EL (cell line): ENCODE measurements at places on chromosomes 2 and 18.

- DNase-seq, result no peak
Measured at GRCh38 chr18:49562481-49563129, 748 bp downstream of the LIPG start.

- DNase-seq, result no peak
Measured at GRCh38 chr2:20144196-20144595, 80.7 kb downstream of the SDC1 start.

GRCh38 chr2:120929829-120930228, 194.2 kb downstream of the GLI2 start:
- peak; percentile 67 for DNase-seq

DNA sequence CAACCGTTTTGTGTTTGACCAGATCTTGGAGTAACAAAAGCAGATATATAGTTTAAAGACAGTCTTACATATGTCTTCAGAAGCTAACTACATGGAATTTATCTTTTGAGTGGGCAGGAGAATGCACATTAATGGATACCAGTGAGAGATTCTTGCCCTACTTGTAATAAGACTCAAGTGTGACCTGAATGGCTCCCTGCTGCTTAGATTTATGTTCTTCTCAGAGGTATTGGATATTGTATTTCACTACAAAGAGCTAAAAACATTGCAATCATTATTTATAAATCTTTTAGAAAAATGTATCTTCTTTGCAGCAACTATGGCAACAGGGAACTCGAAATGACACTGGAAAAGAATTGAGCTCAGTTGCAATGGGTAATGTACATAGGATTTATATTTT, 227.7 kb downstream of the LRRTM4 start:
- no peak for DNase-seq

DNA sequence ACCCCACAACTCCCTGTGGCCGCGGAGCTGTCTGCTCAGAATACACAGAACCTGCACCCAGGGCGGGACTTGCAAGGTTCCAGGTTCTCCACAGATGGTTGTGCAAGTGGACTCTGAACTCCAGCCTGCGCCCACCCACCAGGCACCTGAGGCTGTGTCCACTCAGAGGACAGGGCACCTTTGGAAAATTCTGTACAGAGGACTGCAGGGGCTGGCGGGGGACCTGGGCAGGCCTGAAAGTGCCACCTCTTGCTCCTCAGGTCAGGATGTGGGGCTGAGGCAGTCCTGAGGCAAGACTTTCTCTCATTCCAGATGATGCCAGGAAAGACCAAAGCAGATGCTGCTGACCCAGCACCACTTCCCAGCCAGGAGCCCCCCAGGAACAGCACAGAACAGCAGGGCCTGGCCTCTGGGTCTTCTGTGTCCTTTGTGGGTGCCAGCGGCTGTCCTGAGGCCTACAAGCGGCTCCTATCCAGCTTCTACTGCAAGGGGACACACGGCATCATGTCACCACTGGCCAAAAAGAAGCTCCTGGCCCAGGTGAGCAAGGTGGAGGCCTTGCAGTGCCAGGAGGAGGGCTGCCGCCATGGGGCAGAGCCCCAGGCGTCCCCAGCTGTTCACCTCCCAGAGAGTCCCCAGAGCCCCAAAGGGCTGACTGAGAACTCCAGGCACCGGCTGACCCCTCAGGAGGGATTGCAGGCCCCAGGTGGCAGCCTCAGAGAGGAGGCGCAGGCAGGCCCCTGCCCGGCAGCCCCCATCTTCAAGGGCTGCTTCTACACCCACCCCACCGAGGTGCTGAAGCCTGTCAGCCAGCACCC, 14.4 kb downstream of the ARID5A start:
- no peak for DNase-seq

GRCh38 chr2:230512955-230513748, 97.2 kb downstream of the SP100 start:
- DNase-seq, result no peak

- DNase-seq, result no peak
Measured at GRCh38 chr2:168224346-168224745, 23.0 kb downstream of the STK39 start.

DNA sequence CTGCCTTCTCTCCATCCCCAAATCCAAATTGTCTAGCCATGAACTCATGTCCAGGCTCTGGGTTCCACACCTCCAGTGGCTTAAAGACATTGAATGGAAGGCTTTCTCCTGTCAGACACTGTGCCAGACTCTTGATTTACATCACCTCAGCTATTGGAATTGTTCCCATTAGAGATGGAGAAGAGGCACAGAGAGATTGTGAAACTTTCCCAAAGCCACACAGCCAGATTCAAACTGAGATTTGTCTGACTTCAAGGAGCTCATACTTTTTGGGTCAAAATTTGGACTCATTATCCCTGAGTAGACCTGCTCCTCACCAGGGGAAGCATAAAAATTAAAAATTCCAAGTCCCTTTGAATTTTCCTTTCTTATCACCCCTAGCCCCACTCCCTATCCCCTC, 18.9 kb upstream of the MYO3B start:
- DNase-seq, result no peak

DNA sequence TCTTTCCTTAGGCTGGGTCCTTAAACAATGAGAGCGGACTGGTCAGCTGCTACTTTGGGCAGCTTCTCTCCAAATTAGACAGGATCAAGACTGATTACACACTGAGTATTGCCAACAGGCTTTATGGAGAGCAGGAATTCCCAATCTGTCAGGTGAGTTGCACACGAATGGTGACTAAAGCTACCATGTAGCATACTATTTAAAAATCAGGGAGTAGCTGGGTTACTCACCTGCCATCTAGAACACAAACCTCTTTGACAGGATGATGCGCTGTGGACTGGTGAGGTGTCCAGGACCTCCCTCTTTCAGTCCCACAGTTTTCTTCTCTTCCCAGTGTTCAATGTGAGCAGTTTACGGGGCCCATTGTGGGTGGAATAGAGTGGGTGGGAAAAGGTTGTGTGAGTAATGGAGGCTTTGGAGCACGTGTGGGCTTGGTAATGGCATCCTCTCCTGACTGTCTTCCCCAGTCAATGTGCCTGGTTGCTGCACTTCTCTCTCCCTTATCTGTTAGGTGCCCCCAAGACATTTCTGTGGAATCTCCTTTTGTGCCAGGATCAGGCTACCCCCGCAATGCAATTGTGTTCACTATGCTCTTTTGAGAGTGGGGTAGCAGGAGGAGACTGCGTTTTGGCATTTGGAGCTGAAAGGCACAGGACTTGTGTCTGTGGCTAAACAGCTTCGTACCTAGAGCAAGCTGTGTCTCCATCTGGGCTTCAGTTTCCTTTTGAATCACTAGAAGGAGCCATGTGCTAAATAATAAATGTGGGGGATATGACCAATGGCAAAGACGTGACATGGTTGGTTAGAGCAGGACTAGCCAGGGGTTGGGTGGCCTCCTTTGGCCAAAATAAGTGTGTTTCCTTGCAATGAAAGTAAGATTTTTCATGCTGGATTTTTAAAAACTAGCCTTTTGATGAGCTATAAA, 17.7 kb downstream of the SERPINB12 start:
- DNase-seq, result no peak

GRCh38 chr2:173966274-173967098, 1.3 kb upstream of the SP3 start:
- no peak for DNase-seq

- no peak for DNase-seq
Measured at GRCh38 chr2:146228466-146229058, 1616.3 kb upstream of the ACVR2A start.

DNA sequence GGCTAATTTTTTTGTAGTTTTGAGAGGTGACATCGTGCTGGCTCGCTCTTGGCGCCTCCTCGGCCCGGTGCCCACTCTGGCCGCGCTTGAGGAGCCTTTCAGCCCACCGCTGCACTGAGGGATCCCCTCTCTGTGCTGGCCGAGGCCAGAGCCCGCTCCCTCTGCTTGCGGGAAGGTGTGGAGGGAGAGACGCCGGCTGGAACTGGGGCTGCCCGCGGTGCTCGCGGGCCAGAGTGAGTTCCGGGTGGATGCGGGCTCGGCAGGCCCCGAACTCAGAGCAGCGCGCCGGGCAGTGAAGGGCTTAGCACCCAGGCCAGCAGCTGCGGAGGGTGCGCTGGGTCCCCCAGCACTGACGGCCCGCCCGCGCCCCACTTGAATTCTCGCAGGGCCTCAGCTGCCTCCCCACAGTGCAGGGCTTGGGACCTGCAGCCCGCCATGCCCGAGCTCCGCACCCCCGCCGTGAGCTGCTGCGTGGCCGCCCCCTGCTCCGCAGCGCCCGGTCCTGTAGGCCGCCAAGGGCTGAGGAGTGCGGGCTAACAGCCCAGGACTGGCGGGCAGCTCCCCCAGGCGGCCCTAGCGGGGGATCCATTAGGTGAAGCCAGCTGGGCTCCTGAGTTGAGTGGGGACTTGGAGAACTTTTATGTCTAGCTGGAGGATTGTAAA, 113.2 kb upstream of the ZSWIM2 start:
- DNase-seq, result no peak

DNA sequence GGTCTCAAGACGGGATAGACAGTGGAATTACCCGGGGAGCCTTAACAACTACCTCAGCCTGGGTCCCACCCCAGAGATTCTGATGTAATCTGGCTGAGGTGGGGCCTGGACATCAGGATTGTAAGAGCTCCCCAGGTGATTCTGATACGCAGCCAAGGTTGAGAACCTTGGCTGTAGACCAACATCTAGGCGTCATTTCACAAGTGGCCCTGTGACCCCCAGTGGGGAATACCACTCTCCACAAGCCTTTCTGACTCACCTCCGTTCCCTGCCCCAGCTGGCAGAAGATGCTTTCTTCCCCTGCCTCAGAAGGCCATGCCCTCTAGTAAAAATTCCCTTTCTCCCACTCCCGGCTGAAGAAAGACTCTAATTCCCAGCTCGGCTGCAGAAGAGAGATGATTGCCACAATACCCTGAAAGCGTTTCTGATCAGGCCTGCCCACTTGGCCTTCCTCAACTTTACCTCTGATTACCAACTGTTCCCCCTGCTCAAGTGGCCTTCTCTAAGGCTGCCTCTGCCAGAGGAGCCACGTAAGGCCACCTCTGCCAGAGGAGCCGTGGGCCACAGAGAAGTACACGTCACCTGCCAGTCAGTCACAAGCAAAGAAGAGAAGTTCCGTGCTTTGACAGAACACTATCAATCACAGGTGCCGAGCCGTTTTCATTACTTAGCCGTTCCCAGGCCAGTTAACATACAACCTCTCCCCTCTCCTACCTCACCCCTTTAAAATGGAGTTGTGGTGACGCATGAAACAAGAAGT, 116.8 kb upstream of the PKDCC start:
- DNase-seq, result peak; percentile 84

DNA sequence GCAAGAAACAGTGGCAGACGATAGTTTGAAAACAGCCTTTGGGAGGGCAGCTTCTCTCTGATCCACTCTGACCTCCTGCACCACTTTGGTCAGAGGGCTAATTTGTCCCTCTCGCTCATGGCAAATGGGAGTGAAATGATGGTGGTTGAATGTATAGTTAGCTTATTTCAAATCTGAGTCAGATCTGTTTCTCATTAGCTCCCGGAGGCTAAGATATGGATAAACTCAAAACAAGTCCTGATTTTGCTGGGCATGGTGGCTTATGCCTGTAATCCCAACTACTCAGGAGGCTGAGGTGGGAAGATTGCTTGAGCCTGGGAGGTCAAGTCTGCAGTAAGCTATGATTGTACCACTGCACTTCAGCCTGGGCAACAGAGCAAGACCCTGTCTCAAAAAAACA, 145.0 kb downstream of the ALK start:
- DNase-seq, result no peak

DNA sequence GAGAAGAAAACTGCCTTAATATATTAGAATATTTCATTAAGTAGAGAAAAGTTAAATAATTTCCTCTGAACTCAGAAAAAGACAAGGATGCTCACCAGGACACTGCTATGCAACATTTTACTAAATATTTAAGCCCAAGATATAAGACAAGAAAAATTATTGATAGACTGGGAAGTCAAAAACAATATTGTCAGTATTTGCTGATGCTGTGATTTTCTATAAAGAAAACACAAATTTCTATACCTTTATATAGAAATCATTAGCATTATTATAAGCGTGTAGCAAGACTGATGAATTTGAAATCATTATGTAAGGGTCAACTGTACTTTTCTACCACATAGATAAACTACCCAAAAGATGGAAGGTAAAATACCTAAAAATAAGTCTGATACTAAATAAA, 451.0 kb downstream of the RNF144A start:
- DNase-seq, result no peak

- no peak for DNase-seq
Measured at GRCh38 chr18:31821545-31822171, 61.0 kb upstream of the SLC25A52 start.

DNA sequence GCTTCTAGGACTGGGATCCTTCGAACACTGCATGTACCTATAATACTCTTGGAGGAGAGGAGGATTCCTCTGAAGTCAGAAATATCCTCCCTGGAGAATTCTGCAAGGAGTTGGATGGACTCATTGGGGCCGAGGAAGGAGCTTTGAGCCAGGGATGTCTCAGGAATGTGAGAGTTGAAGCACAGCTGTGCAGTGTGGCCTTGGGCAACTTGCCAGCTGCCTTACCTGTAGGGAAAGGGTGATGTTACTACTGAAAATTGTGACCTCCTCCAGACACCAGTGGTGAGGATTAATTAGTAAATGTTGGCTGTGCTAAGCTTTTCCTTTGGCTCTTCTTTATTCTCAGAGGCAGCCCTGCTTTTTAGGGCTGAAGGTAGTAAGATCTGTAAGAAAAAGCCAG, 41.4 kb downstream of the FMNL2 start:
- no peak for DNase-seq

- DNase-seq, result no peak
Measured at GRCh38 chr2:158511706-158512105, 55.0 kb downstream of the PKP4 start.
